Activated CD4-positive, alpha-beta T cell treated with anti-CD3 and anti-CD28 coated beads for 48 hours (primary cell): ENCODE measurements at places on chromosomes 7 and 10.

GRCh38 chr7:46568420-46569132 lies 647.5 kb upstream of the IGFBP3 start:
- no peak for DNase-seq

- peak; percentile 75 for DNase-seq
Observed at GRCh38 chr7:3092468-3092867, 48.8 kb upstream of the CARD11 start.

DNA sequence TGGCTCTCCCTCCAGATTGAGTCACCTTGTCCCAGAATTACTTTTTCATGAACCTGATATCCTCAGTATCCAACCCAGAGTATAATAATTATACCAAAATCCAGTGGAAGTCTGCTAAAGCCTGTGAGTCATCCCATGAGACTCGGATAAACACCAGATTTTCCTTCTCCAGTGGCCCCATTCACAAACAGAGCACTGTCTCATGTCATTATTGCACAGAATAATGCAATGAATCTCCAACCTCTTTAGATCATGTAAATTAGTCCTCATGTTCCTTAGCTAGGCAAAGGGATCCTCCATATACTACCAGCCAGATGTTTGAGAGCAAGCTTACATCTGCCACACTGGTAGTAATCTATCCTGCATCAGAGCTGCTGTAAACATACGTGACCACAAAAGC lies 89.0 kb downstream of the AMPH start:
- DNase-seq = no peak

DNA sequence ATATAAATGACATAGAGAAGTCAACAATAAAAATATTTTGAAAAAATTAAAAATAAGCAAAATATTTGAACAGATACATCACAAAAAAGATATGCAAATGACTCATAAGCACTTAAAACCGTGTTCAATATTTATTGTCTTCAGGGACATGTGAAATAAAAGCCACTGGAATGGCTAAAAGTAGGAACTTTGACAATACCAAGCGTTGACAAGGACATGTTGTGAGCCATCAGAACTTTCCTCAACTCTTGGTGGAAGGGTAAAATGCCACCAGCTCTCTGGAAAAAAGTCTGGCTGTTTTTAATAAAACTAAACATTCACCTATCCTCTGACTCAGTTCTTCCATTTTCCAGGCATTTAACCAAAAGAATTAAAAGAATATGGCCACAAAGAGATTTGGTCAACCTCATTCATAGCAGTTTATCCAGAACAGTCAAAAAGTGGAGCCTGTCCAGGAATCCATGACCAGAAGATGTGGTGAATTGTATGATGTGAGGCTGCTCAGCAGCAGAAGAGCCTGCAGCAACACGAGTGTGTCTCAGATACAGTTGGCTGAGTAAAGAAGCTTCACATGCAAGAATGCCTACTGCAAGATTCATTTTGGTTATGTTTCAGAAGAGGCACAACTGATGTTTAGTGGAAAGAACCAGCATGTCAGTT lies 7.1 kb upstream of the KLF6 start:
- no peak for DNase-seq

- DNase-seq = no peak
Observed at GRCh38 chr10:133210398-133211140, 19.4 kb upstream of the UTF1 start.

GRCh38 chr10:50381642-50382041 lies 130.3 kb upstream of the ASAH2 start:
- DNase-seq = no peak

DNA sequence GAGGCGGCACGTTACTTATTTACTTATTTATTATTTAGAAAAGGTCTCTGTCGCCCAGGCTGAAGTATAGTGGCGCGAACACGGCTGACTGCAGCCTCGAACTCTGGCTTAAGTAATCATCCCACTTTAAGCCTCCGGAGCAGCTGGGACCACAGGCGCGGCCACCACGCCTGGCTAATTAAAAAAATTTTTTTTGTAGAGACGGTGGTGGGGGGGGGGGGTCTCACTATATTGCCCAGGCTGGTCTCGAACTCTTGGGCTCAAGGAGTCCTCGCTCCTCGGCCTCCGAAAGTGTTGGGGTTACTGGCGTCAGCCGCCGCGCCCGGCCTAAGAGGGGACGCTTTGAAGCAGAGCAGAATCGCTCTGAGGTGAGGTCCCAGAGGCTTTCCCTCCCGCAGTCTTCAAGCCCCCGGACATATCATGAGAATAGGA lies 675 bp upstream of the FRAT2 start:
- DNase-seq = no peak

GRCh38 chr10:75028748-75029147 lies 82.7 kb upstream of the SAMD8 start:
- no peak for DNase-seq
